Tracheal epithelial cell (primary cell): ENCODE measurements at places on chromosomes 4 and X. TPM values are rescaled to one million over a fixed set of nuclear protein-coding genes. Genes with fewer than 3 reads are reported as not detected.

The TRIM2 gene
- 14.5 and 23.1 TPM in 2 replicates for total RNA-seq

The PHKA1 gene
- 12.8 and 14.9 TPM in 2 replicates for total RNA-seq

The SHOX gene
- total RNA-seq: under 0.01 TPM in 1 of 2 replicates, not detected in the other

The MAGEC1 gene
- total RNA-seq: not detected in 2 replicates

The SPANXA2 gene
- total RNA-seq: not detected in 2 replicates

The LIMCH1 gene
- total RNA-seq: 3.9 and 4.7 TPM in 2 replicates

The CXXC4 gene
- total RNA-seq: under 0.01 TPM in 2 replicates

The PGAM4 gene
- not detected in 2 replicates for total RNA-seq

The ODAPH gene
- total RNA-seq: 0.96 TPM in 1 of 2 replicates, not detected in the other

The OPHN1 gene
- total RNA-seq: 3.0 and 4.8 TPM in 2 replicates

The PPP1R2C gene
- not detected in 2 replicates for total RNA-seq

The CPXCR1 gene
- not detected in 2 replicates for total RNA-seq

The CT45A3 gene
- total RNA-seq: not detected in 2 replicates

The HOPX gene
- total RNA-seq: 19.8 and 50.3 TPM in 2 replicates

The CSN1S1 gene
- total RNA-seq: not detected in 2 replicates

The DDX53 gene
- not detected in 2 replicates for total RNA-seq

The SERPINA7 gene
- total RNA-seq: not detected in 2 replicates

The TMPRSS11D gene
- 0.96 and 3.2 TPM in 2 replicates for total RNA-seq

The PHOX2B gene
- not detected in 2 replicates for total RNA-seq

The PLXNB3 gene
- total RNA-seq: 6.3 and 9.8 TPM in 2 replicates

The PLAC8 gene
- total RNA-seq: 0.48 and 2.3 TPM in 2 replicates
